ENCODE measurements at places on chromosomes 6 and 20.

DNA sequence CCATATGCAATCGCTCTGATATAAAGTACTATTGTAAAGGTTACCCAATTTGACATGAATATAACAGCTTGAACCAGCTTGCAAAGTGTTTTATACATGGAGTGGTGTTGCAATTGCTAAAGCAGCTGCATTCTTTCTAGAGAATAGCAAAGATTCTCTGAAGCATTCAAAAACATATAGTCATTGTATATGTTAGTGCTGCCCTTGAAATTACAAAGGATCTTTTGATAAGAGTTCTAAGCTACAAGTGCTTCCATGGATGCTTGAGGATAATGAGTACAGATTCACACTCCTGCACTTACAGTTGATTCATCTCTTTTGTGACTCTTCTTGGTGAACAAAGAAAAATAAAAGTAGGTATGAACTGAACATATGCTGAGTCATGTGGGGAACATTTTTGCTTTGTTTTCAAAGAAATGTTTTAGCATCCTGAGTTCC, 175.7 kb downstream of the ALDH8A1 start:
- no peak for DNase-seq

- no peak for DNase-seq
These were observed 310.2 kb downstream of the TSHZ2 start for GRCh38 chr20:53282217-53282955.

DNA sequence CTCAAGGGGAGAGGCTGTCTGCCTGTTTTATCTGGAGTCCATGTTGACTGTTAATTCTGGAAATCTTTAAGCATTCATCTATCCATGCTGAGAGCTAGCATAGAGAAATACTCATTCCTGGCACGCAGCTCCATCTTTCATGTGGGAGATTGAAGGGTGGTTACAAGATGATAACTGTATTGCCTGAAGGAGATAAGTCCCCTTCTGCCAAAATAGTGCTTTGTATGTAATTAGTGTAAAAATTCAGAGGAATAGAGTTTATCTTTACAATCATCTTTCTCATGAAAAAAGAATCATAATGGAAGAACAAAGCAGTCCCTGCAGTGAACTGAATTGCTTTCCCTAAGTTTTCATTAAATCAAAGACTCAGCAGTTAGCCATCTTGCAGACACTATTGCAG, 256.5 kb downstream of the SLC35F1 start:
- no peak for DNase-seq

DNA sequence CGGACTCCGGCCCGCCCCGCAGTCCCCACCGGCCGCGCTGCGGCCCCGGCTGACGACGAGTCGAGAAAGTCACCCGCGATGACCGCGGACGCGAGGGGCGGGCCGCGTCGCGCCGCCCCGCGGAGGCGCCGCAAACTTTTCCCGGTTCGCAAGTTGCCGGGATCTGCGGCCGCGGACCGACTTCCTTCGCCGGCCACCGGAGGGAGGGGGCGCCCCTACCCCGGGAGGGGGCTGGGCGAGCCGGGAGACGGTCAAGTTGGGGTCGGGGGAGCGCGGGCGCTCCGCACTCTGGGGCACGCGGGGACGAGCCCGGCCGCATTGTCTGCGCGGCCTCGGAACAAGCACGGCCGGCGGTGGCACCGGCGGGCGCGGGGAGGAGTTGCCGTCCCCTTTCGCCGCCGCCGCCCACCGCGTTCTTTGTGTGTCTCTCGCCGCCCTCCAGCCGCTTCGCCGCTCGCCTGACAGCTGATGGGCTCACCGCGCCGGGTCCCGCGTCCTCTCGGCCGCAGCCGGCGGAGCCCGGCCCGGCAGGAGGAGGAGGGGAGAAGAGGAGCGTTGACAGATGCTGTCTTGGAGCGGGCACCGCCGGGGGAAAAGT, 131.6 kb downstream of the OGFRL1 start:
- DNase-seq = no peak

DNA sequence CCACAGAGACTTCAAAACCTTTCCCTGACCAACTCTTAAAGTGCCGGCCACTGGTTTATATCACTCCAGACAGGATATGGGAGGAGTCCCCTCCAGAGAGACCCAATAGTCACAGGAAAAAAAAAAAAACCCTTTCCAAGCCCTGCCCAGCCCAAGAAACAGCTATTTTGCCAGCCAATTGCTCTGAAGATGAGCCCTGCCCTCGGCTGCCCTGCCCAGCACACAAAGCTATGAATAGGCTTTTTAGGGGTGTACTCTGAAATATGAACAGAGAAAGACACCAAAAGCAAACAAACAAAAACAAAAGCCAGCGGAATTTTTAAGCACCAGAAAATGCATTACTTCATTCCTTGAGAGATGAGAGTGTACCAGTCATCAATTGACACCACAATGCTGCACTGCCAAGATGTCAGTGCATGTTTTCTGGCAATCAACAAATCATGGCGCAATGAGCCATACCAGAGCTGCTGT, 275.1 kb downstream of the C6orf118 start:
- no peak for DNase-seq

DNA sequence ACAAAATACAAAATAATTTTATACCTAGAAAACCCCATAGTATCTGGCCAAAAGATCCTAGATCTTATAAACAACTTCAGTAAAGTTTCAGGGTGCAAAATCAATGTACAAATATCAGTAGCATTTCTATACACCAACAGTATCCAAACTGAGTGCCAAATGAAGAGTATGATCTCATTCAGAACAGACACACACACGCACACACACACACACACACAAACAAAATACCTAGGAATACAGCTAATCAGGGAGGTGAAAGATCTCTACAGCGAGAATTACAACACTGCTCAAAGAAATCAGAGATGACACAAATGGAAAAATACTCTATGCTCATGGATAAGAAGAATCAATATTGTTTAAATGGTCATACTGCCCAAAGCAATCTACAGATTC, 49.2 kb downstream of the TOMM6 start:
- DNase-seq = no peak

DNA sequence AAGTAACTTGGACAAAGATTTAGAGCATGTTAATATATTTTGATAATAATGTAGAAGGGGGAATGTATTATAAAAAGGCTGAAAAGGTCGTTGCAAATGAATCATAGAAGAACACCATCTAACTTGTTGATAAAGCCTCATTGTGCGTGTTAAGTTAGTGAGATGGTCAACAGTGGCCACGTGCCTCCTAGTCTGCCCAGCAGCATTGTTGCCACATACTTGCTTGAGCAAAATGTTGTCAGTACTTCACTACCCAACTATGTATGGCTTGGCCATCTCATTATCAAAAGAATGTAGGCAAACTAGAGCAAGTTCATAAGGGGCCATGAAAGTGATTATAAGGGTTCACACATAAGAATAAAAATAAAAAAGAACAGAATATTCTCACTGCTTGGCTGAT, 84.6 kb downstream of the PHACTR1 start:
- DNase-seq = no peak

DNA sequence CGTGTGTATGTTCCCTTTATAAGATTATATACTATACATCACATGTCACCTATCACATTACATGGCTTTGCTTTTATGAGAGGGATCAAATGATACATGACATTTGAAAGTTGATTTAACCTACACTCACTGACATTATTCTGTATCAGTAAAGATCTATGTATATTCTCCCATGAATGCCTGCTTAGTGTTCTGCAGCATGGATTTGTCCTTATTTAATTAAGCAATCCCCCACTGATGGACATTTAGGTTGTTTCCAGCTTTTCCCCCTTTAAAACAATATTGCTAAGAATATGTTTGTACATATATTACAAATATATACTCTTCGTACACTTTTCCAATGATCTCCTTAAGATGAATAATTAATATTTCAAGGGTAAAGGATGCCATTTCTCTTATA, 297.4 kb downstream of the TFAP2C start:
- DNase-seq = no peak

DNA sequence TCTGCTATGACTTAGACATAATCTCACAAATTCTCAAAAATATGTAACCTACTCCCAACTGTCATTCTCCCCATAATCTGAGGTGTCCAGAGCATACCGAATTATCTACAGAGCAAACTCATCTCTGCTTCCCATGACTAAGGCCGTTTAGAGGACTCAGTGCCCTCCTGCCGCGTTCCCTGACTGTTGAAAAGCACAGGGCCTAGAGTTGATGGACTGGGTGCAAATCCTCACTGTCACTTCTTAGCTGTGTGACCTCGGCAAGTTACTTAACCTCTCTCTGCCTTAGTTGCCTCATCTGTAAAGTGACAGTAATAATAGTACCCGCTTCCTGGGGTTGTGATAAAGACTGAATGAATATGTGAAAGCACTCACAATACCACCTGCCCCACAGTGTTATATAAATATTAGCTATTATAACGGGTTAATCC, 4.7 kb upstream of the TUBB2A start:
- no peak for DNase-seq

DNA sequence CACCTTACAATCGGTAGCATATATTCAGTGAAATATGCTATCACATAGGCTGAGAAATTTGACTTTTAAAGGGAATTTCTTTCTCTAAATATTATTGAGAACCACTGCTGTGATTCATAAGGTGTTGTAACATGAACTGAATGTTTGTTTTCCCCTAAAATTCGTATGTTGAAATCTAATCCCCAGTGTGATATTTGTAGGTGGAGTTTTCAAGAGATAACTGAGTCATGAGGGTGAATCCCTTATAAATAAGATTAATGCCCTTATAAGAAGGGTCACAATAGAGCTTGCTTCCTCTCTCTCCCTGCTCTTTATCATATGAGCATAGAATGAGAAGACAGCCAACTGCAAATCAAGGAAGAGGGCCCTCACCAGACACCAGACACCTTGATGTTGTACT, 64.8 kb downstream of the LMBRD1 start:
- DNase-seq = no peak

GRCh38 chr20:21099751-21100577, 6.2 kb downstream of the LINC00237 start:
- DNase-seq = no peak

DNA sequence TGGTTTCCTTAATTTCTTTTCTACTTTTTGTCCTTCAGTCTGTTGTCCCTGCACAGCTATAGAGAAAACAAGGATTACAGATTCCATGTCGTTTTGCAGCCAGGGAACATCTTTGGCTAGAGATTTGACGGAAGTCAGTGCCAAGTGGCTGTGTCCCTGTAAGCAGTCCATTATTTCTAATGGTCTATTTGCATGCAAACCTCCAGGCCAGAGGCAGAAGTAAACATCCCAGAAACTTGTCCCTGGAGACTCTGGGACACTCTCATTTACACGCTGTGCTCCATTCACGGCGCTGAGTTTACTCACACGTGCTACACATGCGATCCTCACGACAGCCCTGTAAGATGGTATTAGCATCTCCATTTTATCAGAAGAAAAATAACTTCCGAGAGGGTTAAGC, 355.5 kb downstream of the PRKN start:
- no peak for DNase-seq

All from stimulated activated CD8-positive, alpha-beta memory T cell treated with anti-CD3 and anti-CD28 coated beads, Interleukin-7, amount 100 ng/mL, for 1 hour (primary cell).